ENCODE measurements at places on chromosomes 3 and 15.

DNA sequence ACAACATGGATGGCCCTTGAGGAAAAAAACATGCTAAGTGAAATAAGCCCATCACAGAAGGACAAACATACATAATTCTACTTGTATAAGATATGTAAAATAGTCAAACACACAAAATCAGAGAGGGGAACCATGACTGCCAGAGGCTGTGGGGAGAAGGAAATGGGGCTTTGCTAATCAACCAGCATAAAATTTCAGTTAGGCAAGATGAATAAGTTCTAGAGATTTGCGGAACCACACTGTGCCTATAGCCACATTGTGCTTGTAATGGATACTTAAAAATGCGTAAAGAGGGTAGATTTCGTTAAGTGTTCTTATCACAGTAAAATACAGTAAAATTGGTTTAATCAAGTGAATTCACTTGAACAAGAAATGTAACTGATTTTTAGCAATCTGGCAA lies 33.7 kb upstream of the SPTBN5 start:
- no peak for DNase-seq

- DNase-seq, result no peak
Measured at GRCh38 chr3:4498446-4498845, 5.3 kb downstream of the ITPR1 start.

DNA sequence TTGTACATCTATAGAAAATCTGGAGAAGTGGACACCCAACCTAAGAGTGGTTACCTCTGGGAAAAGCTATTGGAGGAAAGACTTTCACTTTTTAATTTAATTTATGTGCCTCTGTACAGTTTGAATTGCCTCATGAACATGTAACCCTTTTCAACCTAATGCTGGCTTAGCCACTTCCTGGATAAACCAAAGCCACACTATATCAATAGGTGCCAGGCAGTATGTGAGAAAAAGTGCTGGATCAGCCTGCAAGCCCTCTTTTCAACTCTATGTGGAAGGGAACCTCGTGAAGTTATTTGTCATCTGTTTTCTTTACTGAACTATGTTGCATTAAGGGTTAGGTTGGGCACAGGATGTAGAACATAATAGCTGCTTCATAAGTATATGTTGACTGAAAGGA lies 9.3 kb upstream of the TOPAZ1 start:
- DNase-seq, result no peak

DNA sequence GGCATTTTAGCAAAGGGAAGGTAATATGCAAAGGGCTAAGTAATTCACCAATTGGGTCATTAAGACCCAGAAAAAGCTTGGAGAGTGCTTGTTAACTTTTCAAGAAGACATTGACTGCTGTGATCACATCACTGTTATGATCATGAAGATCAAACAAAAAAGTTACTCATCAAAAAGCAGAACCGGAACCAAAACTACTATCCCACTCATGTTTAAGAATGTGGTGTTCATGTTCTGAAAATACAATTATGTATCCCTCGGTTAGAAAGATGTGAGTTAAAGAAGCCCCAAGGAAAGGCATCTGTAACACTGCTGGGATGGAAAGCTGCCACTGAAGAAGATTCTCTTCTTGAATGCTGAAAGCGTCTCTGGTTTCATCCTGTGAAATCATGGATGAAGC lies 32.6 kb downstream of the BBX start:
- no peak for DNase-seq

DNA sequence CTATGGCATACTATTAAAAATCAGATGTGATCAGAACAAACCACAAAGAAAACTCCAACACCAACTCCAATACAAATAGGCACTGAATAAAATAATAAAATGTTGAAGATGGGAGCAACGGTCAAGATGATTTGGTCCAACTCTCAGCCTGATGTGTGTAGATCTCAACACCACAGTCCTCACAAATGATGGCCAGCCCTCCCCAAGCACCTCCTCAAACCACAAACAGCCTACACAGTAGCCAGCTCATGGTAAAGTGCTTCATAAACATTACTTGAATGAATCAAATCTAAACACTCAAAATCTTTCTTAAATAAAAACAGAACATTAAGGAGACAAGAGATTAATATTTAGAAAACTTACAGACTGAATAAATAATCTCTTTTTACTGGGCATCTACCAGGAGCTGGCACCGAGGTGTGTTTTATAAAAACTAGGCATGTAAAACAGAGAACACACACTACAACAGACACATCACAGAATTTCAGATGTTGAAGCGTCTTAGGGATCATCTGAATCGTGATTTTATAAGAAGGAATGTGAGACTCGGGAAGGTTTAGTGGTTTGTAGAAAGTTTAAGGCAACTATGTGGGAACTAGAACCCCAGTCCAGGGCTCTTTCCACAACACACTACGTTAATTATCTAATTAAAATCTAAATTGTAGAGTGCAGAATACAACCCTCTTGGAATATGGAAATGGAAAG lies 102.4 kb downstream of the MYLK start:
- DNase-seq, result no peak

DNA sequence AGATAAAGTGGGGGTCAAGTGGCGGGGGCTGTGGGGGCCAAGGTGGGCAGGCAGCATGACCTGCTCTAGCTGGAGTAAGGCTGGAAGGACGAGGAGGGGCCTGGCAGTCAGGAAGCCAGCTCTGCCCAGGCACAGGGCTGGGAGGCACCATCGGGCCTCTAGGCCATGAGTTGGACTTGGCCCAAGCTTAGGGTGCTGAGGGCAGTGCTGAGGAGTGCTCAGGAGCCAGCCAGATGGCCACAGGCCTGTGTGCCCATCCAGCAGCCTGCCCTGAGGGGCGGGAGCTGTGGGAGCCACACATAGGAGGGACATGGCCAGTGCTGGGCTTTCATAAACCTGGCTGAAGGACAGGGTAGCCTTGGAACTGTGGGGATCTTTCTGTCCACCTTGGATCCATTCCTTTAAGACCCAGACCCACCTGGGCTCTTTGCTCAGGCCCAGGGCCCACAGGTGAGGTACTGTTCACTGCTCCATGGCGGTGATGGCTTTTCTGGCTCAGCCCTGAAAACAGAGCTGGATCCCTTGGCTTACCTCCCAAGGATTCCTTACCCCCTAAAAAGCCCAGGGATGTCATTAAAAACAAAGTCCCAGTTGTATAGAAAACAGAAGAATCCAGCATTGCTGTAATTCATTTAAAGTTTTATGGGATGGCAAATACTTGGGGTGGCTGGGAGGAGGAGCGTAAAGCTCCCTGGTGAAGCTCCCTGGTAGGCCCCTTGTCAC lies 137.0 kb downstream of the DNAJB8 start:
- no peak for DNase-seq

- no peak for DNase-seq
Measured at GRCh38 chr3:130686833-130687232, 59.8 kb downstream of the PIK3R4 start.

GRCh38 chr15:67805008-67805665 lies 20.2 kb upstream of the SKOR1 start:
- no peak for DNase-seq

GRCh38 chr3:46468753-46469600 lies 4.3 kb upstream of the LTF start:
- no peak for DNase-seq

GRCh38 chr15:38562278-38562677 lies 2.3 kb downstream of the RASGRP1 start:
- DNase-seq, result no peak

GRCh38 chr3:28502397-28502937 lies 153.8 kb upstream of the AZI2 start:
- no peak for DNase-seq

DNA sequence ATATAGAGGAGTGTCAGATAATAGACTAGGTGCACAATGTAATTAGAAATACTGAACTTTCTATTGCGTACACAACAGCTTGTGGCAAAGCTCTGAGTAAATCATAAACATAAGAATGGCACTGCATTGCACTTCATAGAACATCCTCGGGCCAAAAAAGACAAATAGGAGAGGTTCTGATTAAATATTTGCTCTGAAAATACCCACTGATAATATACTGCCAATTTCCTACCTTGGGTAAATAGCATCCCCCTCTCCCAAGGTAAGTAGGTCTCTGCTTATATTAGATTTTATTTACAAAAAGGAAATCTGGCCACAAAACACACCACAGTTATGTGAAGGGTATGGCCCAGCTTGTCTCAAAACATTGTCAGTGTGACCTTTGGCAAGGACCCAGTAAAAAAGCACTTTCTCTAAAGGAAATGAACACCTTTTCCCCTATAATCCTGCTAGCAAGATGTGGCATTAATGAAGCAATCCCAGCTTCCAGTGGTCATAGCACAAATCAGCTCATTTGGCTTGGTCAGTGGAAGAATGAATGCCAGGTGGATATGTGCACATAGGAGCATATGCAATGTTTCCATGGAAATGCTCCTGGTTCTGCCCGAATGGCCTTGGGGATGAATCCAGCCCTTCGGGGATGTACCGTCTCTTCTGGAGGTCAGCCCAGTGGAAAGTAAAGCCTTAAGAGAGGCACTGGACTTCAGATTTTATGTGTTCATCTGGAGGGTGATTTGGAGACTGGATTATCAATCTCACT lies 315.9 kb downstream of the LSAMP start:
- DNase-seq, result no peak

DNA sequence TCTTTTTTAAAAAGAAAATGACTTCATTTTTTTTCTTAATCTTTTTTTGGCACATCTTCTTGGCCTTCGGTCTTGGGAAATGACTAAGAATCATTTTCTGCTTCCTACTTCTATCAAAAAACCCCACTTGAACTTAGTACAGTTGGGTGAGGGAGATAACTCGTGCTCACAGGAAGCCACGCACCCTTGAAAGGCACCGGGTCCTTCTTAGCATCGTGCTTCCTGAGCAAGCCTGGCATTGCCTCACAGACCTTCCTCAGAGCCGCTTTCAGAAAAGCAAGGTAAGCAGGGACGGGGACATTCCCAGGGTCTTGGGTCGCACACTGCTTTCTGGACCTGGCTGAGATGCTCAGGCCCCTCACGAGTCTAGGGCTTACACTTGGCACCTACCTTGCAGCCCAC lies at the start of gene CCR4:
TSS of gene CCR4 (plus strand) at position 235 of the 402 bp plus-strand sequence. CDS start 1,779 bp downstream, outside the sequence.
- no peak for DNase-seq

DNA sequence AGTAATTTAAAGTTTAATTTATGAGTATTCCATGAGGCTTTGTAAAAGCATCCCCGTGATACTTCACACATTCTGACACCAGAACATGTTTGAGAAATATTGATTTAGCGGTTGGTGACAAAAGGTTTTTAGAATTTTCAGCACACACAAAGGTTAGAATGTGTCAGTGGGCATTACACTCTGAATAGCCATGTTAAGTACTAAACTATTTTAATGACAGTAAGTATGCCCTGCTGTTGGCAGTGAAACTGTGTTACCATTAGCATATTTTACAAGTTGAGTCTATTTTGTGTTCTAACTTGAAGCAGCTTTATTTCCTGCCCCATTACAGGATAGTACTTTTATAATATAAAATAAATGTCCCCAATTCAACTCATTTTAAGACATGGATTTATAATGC lies 66.5 kb downstream of the ADAMTSL3 start:
- DNase-seq, result no peak

GRCh38 chr3:55910543-55910942 lies 423.4 kb upstream of the WNT5A start:
- DNase-seq, result no peak

GRCh38 chr3:189622629-189623028 lies 8.6 kb upstream of the TP63 start:
- no peak for DNase-seq

DNA sequence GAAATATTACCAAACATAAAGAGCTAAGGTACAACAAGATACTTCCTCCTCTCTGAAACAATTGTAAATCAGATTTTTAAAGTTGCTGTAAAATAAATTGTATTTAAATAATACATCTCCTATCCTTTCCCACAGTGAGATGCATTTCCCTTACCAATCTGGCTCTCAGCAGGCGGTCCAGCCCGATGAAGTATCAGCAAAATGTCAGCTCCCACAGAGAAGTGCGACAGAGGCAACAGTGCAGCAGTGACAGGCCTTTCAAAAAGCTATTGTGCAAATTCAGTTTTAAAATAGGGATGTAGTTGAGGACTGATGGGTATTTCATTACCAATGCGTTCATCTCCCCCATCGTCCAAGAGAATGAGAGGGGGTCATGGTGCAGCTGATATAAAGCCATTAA lies 733.2 kb upstream of the GOLIM4 start:
- no peak for DNase-seq

- no peak for DNase-seq
Measured at GRCh38 chr15:69852482-69852881, 245.2 kb downstream of the TLE3 start.

DNA sequence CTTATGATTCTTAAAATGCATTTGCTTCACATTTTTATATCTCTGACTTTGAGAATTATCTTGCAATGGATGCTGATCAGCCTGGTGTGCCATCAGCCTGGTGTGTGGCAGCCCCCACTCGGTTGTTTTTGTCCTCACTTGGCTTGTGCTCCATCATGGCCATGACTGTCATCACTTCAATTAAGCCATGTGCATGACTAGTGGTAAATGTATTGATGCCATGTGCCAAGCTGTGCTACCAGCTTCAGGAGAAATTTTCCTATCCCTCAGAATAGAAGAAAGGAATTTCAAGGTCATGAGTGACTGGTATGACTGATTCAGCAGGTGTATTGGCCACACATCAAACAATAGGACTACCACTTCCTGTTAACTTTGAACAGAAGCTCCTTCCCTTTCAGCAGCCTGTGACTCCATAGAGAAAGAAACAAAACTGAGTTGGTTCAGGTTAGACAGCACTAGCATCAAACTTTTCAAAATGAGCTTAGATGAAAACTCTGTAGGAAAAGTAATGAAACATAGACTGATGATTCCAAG lies 251.7 kb downstream of the GRM7 start:
- no peak for DNase-seq

- DNase-seq, result no peak
Measured at GRCh38 chr3:101146946-101147345, 153.7 kb upstream of the ABI3BP start.

DNA sequence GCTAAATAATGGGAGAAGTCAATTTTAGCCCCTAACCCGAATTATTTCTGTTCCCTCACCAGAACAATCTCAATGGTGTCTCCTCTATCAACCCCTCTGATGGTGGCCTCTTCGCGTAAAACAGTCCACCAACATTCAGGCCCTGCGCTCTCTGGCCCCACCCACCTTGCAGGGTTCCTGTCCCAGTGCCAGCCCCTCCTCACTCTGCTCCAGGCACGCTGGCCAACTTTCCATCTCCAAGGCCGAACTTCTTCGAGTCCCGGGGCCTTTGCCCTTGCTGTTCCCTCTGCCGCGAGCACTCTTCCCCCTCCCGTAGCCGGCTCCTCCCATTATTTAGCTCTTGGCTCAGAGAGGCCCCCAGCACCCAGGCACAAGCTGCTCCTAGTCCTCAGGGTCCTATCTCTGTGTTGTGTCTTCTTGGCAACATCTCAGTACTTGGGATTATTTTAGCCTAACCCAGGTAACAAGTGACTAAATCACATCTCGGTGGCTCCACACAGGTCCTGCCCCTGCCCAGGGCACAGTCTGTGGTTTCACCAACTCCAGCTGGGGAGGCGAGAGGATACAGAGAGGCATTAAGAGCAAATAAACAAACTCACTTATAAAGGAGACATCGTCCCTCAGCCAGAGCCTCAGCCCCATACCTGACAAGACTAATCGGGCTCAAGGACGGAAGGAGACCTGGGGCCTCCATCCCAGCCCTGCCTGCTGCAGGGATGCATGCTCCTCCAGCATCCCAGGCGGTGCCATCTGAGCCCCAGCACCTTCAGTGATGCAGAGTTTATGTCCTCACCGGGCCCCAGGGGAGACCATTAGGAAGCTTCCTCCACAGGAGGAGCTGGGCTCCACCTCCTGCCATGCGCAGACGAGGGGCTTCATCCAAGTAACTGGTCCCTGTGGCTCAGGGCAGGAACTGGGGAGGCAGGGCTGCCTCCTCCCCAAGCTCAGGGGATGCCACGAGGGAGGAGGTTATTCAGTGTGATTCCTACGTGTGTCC lies 19.7 kb upstream of the IQSEC1 start:
- DNase-seq, result no peak
